ENCODE measurements at places on chromosomes 13 and 19. TPM values are rescaled to one million over a fixed set of nuclear protein-coding genes. Genes with fewer than 3 reads are reported as not detected.

PIK3R2 gene
- total RNA-seq, result 14.0 TPM

CD22 gene
- total RNA-seq, result 6.7 TPM

TEX26 gene
- total RNA-seq, result not detected

EMP3 gene
- 31.5 TPM for total RNA-seq

MISP3 gene
- 6.6 TPM for total RNA-seq

SYCN gene
- total RNA-seq, result not detected
